ENCODE measurements at places on chromosomes 6 and 20.
A peak's percentile ranks its signal among the peaks of the same experiment; 100 is the strongest.

GRCh38 chr20:45798935-45799642 is 7.3 kb downstream of the DNTTIP1 start:
- no peak for DNase-seq

DNA sequence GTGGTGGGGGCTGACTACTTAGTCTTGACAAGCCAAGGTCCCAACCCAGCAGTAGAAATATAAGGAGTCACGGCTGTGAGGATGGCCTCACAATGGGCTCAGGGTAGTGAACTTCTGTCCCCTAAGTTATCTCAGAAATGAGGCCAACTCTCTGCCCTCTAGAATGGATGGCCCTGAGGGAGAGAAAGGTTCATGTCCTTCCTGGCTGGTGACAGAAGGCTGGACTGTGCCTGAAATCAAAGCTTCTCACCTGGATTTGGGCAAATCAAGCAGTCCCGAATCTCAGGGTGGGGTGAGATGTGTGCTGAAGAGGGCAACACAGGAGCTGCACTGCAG is 12.7 kb downstream of the RRP36 start:
- no peak for DNase-seq

GRCh38 chr20:59585714-59586409 is 18.5 kb upstream of the PHACTR3 start:
- no peak for DNase-seq

DNA sequence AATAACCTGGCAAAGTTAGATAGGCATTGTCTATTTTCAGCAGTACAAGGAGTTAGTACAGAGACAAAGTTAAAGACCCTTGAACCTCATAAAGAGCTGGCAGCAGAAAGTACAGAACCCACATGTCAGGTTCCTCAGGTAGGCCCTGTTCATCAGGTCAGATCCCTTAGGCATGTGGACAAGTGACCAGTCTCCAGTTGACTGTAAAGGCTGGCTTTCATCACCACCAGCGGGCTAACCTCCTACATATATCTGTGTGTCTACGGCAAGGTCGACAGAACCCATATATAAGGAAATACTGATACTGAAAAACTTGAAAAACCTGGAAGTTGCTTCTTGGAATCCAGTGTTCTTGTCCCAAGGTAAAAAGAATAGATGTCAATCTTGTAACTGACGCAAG is 223.1 kb upstream of the SGK1 start:
- no peak for DNase-seq

DNA sequence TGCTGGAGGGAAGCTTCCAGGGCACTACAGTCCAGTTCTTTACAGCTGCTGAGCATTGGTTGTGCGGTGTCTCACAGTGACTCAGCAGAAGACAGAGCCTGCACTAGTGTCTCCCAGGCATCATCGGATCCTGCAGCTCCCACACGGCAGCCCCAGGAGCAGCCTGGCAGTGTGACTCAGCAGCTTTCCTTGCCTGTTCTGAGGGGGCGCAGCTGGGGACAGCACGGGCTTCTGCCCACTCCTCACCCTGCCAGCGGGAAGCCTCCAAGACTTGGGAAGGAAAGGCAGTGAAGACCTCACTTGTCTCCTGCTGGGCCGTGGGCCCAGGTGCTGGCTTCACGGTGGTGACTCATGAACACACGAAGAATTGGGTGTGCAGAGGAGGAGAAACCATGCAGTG is 165.4 kb downstream of the SYNDIG1 start:
- DNase-seq, result peak; percentile 60

DNA sequence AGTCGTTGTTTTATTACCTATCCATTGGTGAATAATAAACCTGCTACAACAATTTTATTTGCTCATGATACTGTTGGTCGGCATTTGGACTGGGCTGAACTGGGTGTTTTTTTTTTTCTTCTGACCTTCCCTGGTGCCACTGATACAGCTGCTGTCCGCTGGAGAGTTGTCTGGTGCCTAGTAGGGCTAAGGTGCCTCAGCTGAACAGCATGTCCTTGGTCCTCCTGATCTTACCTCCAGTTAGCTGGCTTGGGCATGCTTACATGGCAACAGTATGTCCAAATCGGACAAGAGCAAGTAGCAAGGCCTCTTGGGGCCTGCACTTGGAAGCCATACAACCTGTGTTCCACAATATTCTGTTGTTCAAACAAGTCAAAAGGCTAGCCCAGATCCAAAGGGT is 563.4 kb downstream of the BMP2 start:
- no peak for DNase-seq

DNA sequence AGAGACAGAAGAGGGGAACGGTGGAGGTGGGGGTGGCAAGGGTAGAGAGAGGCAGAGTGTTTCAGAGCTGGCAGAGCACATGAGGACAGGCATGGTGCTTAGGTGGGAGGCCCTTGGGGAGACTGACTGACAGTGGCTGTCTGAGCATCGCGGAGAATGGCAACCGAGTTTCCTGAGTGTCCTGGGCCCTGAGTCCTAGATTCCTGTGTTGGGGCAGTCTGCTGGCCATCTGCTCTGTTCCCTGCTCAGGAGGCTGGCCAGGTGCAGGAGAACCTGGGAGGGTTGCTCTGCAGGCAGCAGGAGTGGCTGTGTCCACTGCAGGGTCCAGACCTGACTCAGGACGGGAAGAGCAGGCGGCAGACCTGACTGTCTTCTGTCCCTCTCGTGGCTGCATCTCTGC is 248.9 kb downstream of the LRFN2 start:
- DNase-seq, result no peak

DNA sequence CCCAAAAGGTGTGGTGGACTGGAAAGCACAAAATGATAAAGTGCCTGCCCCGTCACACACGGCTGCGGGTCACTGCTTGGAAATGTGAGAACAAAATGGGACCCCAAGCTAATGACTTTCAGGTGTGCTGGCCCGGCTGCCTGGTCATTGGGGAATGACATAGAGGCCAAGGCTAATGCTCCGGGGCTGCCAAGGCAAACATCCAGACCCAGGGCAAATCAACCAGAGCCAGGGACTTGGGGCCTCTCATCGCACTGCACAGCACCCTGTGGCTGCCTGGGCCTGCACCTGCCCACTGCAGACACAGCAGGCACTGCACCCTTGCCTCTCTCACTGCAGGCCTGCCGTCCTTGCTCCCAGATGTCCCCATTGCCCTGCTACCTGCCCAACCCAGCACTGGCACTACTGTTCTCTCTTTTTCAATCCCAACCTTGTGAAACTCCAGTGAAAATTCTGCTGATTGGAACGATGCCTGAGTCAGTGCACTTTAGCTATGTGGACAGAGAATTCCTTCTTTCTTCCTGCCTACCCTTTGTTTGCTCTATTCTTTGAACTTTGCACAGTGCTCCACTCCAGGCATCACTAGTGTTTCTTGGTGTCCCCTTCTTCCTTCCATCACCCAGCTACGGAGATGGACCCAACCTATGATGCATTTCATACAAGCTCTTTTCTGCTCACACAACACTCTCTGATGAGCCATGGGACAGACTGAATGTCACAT is 849.5 kb downstream of the MAFB start:
- no peak for DNase-seq

DNA sequence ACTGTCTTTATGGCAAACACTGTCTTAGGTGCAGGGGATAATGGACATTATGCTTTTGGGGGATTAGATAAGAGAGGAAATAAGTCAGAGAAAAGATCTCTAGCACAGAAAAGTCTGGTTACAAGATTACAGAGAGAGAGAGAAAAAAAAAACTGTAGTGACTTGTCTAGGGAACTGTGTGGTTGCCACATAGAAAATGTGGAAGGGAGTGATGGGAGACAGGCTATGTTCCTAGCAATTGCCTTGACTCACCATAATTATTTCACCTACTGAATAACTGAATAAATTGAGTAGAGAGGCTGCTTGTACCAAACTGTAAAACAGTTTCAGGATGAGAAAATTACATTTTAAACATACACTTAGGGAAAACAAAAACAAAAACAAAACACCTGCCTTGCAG is 229.7 kb downstream of the LAMA2 start:
- no peak for DNase-seq

- DNase-seq, result no peak
Measured at GRCh38 chr6:31042806-31043205, 32.5 kb downstream of the MUC22 start.

DNA sequence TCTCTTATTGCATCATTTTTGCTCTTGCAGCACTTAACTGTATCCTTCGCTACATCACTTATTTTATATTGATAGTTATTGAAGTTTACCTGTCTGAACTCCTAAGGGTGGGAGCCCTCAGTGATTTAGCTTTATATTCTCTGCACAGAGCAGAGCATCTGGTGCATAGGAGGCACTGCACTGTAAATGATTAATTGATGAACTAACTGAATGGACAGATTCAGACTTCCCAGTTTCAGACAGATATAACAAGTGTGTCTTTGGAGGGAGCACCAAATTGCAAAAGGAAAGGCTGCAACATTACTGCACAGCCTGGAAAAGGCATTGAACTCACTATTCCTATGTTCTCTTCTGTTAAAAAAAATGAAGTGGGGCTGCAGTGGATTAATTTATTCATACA is 160.3 kb downstream of the EDN1 start:
- DNase-seq, result no peak

- no peak for DNase-seq
Measured at GRCh38 chr20:611047-611842, 1.1 kb upstream of the TCF15 start.

DNA sequence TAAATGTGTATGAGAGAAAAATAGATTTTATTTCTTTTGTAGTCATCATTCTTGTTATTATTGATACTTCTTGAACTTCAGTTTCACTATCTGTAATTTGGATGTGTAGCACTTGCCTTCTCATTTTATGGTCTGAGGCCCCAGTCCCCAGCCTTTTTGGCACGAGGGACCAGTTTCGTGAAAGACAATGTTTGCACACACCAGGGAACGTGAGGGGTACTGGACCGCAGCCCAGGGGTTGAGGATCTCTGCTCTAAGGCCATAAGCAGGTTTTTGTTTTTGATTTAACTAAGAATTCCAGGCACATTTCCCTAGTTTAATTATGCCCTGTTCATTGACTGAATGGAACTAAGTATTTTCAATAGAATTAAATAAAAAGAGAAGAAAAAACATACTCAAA is 261.5 kb downstream of the BMP2 start:
- no peak for DNase-seq

DNA sequence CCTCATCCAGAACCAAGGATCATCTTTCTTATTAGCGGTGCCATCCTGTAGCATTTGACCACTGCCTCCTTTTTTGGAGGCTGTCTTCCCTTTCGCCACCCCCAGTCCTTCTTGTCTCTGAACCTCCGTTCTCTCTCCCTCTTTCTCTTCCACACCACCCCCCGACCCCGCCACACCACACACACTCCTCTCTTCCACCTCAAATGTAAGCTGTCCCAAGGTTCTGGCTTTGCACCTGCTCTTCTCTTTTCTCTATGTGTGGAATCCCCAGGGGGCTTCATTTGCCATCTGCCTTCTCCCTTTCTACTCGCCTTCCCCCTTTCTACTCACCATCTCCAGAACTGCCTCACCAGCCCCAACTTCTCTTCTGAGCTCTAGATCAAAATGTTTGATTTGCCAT is 111.3 kb upstream of the CDYL start:
- no peak for DNase-seq

DNA sequence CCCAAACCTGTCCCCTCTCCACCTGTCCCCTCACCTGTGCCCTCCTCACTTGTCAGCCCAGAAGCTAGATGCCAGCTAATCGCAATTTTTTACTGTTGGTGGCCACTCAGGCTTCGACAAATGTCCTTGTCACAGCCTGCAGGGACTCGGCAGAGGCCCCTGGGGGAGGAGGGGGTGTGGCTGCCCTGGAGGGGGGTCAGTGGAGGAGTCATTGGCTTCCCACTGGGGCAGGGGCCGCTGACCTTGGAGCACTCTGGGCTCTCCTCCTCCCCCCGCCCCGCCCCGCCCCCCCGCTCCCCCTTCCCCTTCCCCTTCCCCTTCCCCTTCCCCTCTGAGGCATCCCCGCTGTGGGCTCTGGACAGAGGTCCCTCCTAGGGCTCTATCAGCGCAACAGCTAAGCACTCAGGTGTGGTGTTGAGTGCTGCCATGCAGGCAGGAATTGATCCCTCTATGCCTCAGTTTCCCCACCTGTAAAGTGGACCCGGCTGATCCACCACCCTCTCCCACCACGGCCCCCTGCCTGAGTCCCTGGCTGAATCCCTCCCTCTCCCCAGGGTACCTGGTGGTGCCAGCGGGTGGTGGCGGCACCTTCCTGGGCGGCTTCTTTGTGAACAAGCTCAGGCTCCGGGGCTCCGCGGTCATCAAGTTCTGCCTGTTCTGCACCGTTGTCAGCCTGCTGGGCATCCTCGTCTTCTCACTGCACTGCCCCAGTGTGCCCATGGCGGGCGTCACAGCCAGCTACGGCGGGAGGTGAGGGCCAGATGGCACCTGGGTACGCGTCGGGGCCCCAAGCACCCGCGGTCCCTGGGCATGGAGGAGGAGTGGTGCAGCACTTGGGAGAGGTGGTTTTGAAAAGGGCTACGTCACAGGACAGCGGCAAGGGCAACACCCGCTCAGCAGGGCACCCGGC is 23.8 kb downstream of the SLCO4A1 start:
- no peak for DNase-seq
